ENCODE measurements at places on chromosomes 5 and 9. TPM values are rescaled to one million over a fixed set of nuclear protein-coding genes. Genes with fewer than 3 reads are reported as not detected.

- H3K36me3 ChIP-seq, result no peaks in the 10 kb centered on the region
- H3K4me1 ChIP-seq, result no peaks in the 10 kb centered on the region
- peak; percentile 7 for DNase-seq
- H3K4me3 ChIP-seq, result no peak overlapping the region
- H3K27me3 ChIP-seq, result peaks cover 3% of the 10 kb centered on the region
- H3K27ac ChIP-seq, result no peak overlapping the region
These were observed 82.2 kb upstream of the IL12B start for GRCh38 chr5:159412284-159413046.

GRCh38 chr9:132828201-132828770, 49.8 kb downstream of the AK8 start:
- peaks cover 2% of the 10 kb centered on the region for H3K4me1 ChIP-seq
- H3K27me3 ChIP-seq, result peaks cover 17% of the 10 kb centered on the region
- no peak for DNase-seq

- H3K36me3 ChIP-seq, result no peaks in the 10 kb centered on the region
- peaks cover 18% of the 10 kb centered on the region for H3K4me1 ChIP-seq
- peak within 1 kb of the TSS; percentile 82 for H3K27ac ChIP-seq
- H3K4me3 ChIP-seq, result peak within 1 kb of the TSS; percentile 68
- peak; percentile 80 for DNase-seq
- H3K27me3 ChIP-seq, result peaks cover 2% of the 10 kb centered on the region
These were observed at the start of gene DAPK1 for GRCh38 chr9:87497604-87498045. Gene DAPK1, plus strand, starts transcription at chr9:87497867. Its CDS starts 1,211 bp downstream, at chr9:87499078.

- H3K27me3 ChIP-seq, result no peaks in the 10 kb centered on the region
- H3K27ac ChIP-seq, result no peak overlapping the region
- H3K4me3 ChIP-seq, result no peak overlapping the region
- peaks cover 24% of the 10 kb centered on the region for H3K36me3 ChIP-seq
These were observed 9.9 kb downstream of the ANP32B start for GRCh38 chr9:97993000-97993399.

DNA sequence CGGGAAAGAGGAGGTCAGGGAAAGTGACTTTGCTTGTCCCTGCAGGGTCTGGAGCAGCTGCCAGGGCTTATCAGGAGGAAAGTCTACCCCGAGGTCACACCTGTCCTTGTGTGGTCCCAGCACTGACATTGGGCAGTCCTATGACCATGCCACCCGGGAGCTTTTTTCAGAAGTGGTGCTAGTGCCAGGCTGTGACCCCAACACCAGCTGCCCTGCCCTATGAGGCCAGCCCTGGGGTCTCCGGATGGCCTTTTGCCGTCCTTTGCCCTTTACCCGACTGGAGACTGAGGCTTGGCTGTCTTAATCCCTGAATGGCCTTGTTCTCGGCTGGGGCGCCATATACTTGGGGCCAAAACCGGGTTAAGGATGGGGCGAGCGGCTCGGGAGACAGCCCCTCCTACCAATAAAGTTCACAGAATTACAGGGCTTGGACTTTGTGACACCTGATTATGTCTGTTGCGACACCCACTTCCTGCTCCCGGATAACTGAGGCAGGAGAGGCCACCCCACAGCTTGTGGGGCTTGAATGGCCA, 22.2 kb upstream of the SLC9A3 start:
- H3K27ac ChIP-seq, result no peak overlapping the region
- H3K36me3 ChIP-seq, result no peaks in the 10 kb centered on the region
- H3K4me1 ChIP-seq, result no peaks in the 10 kb centered on the region
- H3K4me3 ChIP-seq, result no peak overlapping the region
- peaks cover 10% of the 10 kb centered on the region for H3K27me3 ChIP-seq

GRCh38 chr9:3954331-3955304, 345.2 kb downstream of the GLIS3 start:
- H3K4me3 ChIP-seq, result no peak overlapping the region
- no peak overlapping the region for H3K27ac ChIP-seq
- no peaks in the 10 kb centered on the region for H3K36me3 ChIP-seq
- no peak for DNase-seq

DNA sequence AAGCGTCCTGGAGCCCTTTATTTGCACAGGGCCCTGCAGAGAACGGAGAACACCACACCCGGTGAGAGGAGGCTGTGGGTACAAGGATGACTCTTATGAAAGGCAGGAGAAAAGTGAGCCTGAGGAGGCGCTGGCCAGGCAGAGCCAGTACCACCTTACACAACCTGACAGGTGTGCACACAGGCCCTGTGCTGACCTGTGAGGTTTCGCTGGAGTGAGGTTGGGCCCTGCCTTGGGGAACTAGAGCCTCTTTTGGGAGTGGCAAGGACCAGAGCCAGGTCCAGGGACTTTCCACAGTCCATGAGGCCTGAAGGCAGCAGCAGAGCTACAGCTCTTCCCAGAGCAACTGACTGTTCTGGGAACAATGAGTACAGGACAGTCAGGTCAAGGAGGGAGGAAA, 3.1 kb downstream of the SRD5A1 start:
- no peaks in the 10 kb centered on the region for H3K27me3 ChIP-seq
- DNase-seq, result no peak
- no peak overlapping the region for H3K27ac ChIP-seq
- peaks cover 17% of the 10 kb centered on the region for H3K4me1 ChIP-seq
- H3K36me3 ChIP-seq, result peaks cover 8% of the 10 kb centered on the region

- no peak overlapping the region for H3K4me3 ChIP-seq
- no peaks in the 10 kb centered on the region for H3K36me3 ChIP-seq
- H3K27me3 ChIP-seq, result no peaks in the 10 kb centered on the region
- H3K27ac ChIP-seq, result no peak overlapping the region
- peaks cover 18% of the 10 kb centered on the region for H3K4me1 ChIP-seq
These were observed 89.2 kb upstream of the PTCH1 start for GRCh38 chr9:95605816-95606488.

- peaks cover 8% of the 10 kb centered on the region for H3K36me3 ChIP-seq
- DNase-seq, result peak; percentile 15
- H3K27ac ChIP-seq, result no peak overlapping the region
- H3K27me3 ChIP-seq, result peaks cover 4% of the 10 kb centered on the region
- H3K4me1 ChIP-seq, result no peaks in the 10 kb centered on the region
- H3K4me3 ChIP-seq, result no peak overlapping the region
These were observed 16.4 kb upstream of the ZBTB34 start for GRCh38 chr9:126844085-126844484.

- no peaks in the 10 kb centered on the region for H3K4me1 ChIP-seq
These were observed 17.5 kb downstream of the UBE2QL1 start for GRCh38 chr5:6465831-6466790.

GRCh38 chr5:143106174-143106573, 297.3 kb downstream of the NR3C1 start:
- peaks cover 16% of the 10 kb centered on the region for H3K4me1 ChIP-seq
- DNase-seq, result peak; percentile 81
- H3K27ac ChIP-seq, result no peak overlapping the region
- H3K4me3 ChIP-seq, result no peak overlapping the region

- no peak overlapping the region for H3K4me3 ChIP-seq
- H3K27me3 ChIP-seq, result no peaks in the 10 kb centered on the region
- DNase-seq, result no peak
- no peak overlapping the region for H3K27ac ChIP-seq
- H3K4me1 ChIP-seq, result no peaks in the 10 kb centered on the region
These were observed 155.8 kb downstream of the SEMA5A start for GRCh38 chr5:9390113-9390512.

- no peak overlapping the region for H3K4me3 ChIP-seq
- no peak overlapping the region for H3K27ac ChIP-seq
- no peak for DNase-seq
- H3K4me1 ChIP-seq, result no peaks in the 10 kb centered on the region
- no peaks in the 10 kb centered on the region for H3K27me3 ChIP-seq
These were observed 5.8 kb upstream of the SPATA31C2 start for GRCh38 chr9:88143957-88144625.

- DNase-seq, result peak; percentile 75
- H3K4me1 ChIP-seq, result peaks cover 5% of the 10 kb centered on the region
- no peaks in the 10 kb centered on the region for H3K27me3 ChIP-seq
These were observed 49.0 kb upstream of the DPYSL3 start for GRCh38 chr5:147558826-147559225.

Gene SEMA5A
- 30.9 TPM for polyA plus RNA-seq

Gene PCDHGA2
- 2.2 TPM for polyA plus RNA-seq

Data from muscle of leg (tissue), 16 donors.